ENCODE measurements at places on chromosomes 2 and 18.

DNA sequence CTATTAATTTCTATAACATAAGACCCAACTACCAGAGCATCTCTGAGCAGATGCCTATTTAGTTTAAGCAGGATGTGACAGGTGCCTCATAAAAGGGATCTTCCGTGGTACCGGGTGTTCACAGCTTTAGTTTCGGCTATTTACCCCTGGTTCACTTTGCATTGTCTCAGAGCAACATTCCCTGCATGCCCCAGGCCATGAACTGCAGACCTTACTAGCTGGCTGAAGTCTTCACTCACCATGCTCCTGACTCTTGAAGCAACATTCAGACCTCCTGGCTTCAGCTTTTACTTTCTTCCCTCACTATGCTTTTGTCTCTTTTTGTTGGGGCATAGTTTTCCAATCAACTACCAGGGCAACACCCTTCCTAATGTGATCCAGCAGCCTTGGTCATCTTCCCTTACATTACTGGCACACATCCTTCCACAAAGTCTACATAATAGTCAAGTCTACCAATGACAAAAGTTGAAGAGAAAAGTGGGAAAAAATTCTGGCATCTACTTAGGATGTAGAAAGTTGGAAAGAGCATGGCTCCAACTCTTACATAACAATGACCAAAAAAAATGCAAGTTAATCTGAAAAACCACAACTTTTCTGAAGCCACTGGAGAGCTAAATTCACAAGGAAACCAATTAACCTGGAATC, 99.2 kb downstream of the SESTD1 start:
- DNase-seq, result no peak

GRCh38 chr2:216671081-216671411, 24.3 kb downstream of the IGFBP5 start:
- no peak for DNase-seq

- DNase-seq, result no peak
Measured at GRCh38 chr2:105777031-105777482, 32.3 kb downstream of the NCK2 start.

GRCh38 chr2:47040651-47041050, 114.5 kb downstream of the STPG4 start:
- DNase-seq, result no peak

DNA sequence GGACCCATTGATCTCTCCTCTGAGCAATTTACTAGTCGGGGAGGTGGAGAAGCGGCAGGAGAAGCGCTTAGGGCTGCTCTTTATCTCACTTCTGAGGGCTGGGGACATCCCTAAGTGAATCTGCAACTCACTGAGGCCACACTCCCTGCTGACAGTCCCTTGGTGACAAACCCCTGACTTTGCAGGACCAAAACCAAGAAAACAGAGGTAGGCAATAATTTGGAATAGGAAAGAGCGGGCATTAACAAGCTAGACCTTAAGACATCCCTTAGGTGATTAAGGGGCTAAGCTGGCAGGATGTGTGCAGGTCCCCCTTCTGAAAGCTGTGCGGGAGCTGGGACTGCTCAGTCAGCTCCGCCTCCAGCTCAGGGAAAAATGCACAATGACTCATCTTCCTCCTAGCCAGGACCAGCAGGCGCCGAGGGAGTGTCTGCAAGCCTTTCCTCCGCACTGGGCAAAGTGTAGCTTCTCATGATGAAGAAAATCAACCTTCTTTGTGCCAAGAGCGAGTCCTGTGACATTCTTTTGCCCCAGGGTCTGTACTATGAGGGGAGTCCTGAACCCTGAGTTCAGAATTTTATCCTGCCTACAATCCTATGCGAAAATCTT, 63.3 kb downstream of the BOD1L2 start:
- no peak for DNase-seq

- DNase-seq, result no peak
Measured at GRCh38 chr2:100179806-100180205, 37.4 kb upstream of the AFF3 start.

DNA sequence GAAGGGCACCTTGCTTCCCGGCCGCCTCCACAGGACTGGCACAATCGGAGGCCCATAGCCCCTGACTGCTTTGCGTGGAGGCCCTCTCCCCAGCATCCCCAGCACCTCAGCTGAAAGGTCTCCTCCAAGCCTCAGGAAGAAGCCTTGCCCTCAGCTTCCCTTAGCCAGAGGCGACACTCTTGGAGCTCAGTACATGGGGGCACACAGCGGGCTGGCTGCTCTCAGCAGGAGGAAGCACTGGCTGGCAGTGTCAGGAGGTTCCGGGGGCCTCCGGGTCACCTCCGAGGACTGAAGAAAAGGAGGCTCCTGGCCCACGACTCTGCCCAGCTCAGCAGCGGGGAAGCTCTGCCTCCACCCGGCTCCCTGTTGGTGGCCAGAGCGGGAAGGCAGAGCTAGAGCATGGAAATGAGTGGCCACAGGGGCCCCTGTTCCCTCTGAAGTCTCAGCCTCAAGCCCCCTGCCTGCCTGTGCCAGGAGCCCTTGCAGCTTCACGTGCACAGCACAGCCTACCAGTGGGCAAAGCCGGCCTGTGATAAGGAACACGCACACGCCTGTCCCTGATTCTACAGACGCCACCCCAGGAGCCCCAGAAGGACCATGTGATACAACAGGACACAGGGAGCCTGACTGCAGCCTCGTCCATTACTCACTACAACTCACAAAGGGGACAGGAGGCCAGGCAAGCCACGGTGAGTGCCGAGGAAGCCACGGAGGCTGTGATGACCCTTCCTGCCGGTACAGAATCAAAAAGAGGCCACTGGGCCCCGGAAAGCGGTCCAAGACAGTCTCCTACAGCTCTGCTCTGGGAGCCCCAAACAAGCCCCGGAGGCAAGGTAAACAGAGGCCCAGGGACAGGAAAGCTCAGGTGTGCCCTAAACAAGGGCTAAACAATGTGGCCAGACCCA, 15.5 kb downstream of the HDAC4 start:
- DNase-seq, result no peak

- no peak for DNase-seq
Measured at GRCh38 chr2:16727256-16727655, 61.6 kb upstream of the CYRIA start.

GRCh38 chr2:182906454-182906853, 40.0 kb upstream of the FRZB start:
- DNase-seq, result no peak

GRCh38 chr2:30346471-30347169, 100.4 kb upstream of the LCLAT1 start:
- DNase-seq, result no peak

- peak; percentile 12 for DNase-seq
Measured at GRCh38 chr2:2812117-2812516, 481.0 kb upstream of the MYT1L start.

DNA sequence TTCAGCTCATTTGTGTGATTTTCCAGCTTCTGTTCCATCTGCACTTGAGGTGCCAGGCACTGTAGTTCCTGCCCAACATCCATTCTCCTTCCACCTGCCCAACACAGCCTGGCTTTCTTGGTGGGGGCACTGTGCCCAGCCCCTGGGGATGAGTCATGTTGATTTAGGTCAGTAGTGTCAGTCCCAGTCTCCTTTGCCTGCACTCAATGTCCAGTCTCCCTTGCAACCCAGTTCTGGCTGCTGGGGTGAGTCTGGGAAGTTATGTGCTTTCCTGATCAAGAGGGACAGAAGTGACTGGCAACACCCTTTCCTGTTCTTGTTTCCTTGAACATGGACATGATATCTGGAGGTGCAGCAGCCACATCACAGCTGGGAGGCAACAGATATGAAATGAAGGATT, 1.5 kb upstream of the ASB18 start:
- no peak for DNase-seq

DNA sequence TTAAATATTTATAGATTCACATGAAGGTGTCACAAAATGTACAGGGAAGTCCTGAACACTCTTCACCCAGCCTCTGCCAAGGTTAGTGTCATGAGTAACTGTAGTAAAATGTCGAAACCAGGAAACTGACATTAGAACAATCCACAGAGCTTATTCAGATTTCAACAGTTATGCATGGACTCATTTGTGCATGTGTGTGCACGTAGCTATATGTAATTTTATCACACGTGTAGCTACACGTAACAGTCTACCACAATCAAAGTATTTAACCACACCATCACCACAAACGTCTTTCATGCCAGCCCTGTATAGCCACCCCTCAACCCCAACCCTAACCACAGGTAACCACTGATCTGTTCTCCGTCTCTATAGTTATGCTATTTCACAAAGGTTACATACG, 211.7 kb upstream of the REV1 start:
- DNase-seq, result no peak

DNA sequence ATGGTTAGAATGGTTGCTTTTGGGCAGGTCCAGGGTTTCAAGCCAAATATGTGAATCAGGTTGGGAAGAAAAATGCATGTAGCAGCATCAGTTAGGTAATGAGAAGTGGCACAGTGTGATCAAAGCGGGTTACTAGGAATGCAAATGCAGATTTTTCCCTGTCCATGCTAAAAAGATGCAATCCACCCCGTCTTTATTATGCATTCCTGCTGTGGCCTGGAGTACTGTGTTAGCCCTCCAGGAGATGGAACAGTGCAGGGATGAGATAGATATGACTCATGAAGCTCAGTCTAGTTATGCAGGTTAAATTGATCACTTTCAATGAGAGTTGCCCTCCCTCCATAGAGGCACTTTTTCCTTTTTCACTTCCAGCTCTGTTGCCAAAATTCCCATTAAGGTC, 283.8 kb downstream of the CTNNA2 start:
- no peak for DNase-seq

- no peak for DNase-seq
Measured at GRCh38 chr18:76494231-76495005, 624 bp downstream of the ZNF516 start.

GRCh38 chr18:11808001-11808855, 43.0 kb upstream of the CHMP1B start:
- no peak for DNase-seq

DNA sequence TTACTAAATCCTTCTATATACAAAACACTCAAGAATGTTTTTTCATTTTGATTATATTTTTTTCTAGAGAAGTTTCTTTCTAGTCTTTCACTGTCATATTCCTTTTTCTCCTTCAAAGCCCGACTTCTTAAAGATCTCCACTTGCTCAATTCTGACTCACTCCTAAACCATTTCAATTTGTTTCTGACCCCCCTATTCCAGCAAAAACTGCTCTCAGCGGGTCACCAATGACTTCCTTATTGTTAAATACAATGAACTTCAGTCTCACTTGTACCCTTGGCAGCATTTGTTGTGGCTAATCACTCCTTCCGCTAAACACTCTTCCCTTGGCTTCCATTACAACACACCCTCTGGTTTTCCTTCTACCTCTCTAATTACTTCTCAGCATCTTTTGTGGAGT, 111.1 kb upstream of the RBBP8 start:
- DNase-seq, result no peak

GRCh38 chr2:133515271-133515670, 53.0 kb downstream of the NCKAP5 start:
- DNase-seq, result no peak

DNA sequence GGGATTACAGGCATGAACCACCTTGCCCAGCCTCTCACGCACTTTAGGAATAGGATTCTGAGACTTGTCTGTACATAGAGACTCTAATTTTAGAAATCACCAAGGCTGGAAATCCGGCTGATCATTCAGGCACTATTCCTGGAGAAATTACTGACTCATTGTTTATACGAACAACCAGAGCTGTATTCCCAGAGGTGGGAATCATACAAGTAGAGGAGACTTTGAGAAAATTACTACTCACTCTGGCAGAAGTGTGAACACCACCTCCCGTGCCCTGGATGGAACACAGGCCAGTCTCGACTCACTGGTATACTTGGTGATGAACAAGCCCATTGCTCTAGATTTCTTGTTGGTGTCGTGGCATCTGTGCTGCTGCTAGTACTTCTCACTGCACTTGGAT, 5.8 kb upstream of the ADNP2 start:
- no peak for DNase-seq

DNA sequence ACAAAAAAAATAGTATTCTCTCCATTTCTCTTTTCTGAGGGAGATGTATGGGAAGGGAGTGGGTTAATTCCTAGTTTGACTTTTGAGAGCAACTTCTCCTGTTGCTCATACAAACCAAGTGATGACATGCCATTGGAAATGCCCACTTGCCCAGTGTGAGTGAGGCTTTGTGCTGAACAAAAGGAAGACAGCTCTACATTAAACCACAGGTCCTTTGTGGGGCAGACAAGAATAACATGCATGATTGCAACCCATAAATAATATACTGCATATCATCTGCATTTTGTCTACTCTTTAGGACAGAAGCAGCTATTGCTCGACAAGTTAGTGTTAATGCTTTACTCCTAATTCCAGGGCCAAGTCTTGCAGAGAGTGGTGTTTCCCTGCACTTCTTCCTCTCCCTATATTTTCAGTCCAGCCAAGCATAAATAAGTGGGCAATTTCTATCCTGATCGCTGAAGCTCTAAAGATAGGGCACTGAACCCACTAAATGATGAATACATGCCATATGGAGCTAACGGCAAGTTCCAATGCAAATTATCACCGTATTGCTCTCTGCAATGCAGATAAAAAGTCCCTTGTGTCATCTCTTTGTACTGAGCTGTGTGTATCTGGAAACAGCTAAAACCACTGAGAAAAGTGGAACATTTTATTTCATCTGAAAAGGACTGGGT, 19.4 kb upstream of the EHBP1 start:
- no peak for DNase-seq

- DNase-seq, result no peak
Measured at GRCh38 chr2:135916207-135916606, 40.0 kb upstream of the MCM6 start.

GRCh38 chr2:58562276-58562675, 321.2 kb upstream of the FANCL start:
- DNase-seq, result no peak

DNA sequence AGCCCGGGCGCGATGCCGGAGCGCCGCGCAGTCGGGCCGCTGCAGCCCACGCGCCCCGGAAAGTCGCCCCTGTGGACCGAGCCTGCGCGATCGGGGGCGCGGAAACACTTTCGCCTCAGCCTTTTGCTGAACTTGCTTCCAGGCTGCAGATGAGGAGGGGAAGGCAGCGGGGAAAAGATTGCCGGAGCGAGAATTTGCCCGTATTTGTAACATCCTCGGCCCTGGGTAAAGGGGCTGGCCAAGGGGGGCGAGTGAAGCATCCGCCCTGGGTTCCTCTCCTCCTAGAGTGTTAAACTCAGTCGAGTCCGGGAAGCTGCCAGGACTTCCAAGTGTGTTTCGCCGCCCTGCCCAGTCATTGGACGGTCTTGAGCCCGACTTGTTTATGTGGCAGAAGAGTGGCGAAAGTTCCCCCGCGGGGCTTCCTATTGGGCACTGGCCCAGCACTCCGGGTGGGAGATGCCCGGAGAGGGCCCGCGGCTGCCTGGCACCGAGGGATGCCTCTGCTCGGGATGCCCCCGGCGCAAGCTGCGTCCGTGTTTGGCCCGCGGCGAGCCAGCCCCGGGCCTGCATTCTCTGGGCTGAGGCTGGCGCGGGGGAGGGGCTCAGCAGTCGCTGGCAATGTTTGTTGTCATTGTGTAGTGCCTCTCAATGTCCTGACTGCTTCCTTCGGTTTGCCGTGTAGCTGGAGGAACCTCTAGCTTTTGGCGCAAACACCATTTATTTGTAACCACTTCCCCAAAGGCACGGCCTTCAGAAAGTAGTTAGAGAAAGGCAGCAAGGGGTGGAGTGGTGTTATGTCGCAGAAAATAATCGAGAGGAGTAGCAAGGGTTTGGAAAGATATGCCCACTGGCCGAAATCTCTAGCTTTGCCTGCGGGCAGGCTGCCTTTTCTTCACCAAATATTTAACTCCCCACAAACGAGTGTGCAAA, 1.1 kb downstream of the CYBRD1 start:
- no peak for DNase-seq

GRCh38 chr18:6810191-6810590, 80.7 kb downstream of the ARHGAP28 start:
- no peak for DNase-seq

Measured in activated CD8-positive, alpha-beta memory T cell treated with anti-CD3 and anti-CD28 coated beads, Interleukin-2, amount 10 ng/mL, durations not matched to agents 7 days and 5 days (primary cell).